ENCODE measurements at places on chromosomes 7 and 10.
A peak's percentile ranks its signal among the peaks of the same experiment; 100 is the strongest.

DNA sequence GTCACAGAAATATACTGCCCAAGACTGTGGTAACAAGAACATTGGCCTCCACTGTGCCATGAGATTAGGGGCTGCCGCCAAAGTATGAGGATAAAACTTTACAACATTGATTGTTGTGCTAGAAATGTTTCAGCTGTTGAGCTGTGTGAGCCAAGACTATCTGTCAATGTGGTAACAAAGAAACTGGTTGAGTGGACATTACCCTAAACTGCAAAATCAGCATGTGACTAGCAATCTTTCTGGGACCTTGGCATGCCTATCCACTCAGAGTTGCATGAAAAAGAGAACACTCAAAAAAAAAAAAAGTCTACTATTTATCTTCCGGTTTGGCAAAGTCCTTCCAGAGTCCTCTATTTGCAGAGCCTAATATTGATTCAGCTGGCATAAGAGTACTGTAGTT, 605.6 kb upstream of the CNTNAP2 start:
- no peak for DNase-seq

- no peak for DNase-seq
Observed at GRCh38 chr10:12638103-12638502, 288.8 kb downstream of the CAMK1D start.

DNA sequence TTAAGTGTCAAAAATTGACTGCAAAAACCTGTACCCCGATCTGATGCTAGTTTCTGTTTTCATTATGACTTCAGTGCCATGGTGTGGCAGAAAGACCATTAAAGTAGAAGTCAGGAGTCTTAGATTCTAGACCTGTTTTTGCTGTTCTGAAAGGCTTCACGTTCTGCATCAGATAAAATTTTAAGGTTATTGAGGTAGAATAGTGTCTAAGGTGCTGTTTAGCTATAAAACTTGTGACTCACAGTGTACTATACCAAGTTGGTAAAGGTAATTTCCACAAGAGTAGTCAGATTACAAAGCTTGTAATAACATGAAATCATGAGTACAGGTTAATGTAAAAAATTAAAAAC, 38.6 kb downstream of the ZNRF2 start:
- DNase-seq: no peak

DNA sequence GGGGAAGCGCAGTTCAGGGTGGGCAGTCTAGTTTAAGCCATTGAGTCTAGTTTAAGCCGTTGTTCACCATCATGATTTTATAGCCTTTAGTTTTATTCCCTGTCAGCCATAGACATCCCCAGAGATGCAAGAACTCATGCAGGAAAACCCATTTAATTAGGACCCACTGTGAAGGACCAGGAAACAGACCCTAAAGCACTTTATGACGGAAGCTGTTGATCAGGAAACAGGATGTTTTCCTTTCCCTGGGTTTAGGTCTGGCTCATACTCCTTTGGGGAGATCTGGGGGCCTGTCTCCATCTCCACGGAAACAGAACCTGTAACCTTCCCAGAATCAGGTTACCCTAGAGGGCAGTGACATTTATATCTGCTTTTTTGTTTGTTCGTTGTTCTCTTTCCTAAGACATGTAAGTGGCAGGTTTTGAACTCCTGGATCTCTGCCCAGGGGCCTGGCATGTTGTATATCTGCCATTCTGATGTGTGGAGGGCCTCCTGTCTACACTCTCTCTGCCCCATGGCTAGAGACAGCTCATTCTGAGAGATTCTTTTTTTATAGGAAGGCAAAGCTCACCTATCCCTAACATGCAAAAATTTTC, 657.2 kb upstream of the GALNT17 start:
- no peak for DNase-seq

- DNase-seq: no peak
Observed at GRCh38 chr7:139648941-139649425, 125.5 kb downstream of the CLEC2L start.

- no peak for DNase-seq
Observed at GRCh38 chr7:113099284-113099919, 12.8 kb upstream of the GPR85 start.

- DNase-seq: no peak
Observed at GRCh38 chr7:121037957-121038716, 49.6 kb downstream of the CPED1 start.

- DNase-seq: no peak
Observed at GRCh38 chr7:23011222-23011924, 2.6 kb downstream of the HYCC1 start.

DNA sequence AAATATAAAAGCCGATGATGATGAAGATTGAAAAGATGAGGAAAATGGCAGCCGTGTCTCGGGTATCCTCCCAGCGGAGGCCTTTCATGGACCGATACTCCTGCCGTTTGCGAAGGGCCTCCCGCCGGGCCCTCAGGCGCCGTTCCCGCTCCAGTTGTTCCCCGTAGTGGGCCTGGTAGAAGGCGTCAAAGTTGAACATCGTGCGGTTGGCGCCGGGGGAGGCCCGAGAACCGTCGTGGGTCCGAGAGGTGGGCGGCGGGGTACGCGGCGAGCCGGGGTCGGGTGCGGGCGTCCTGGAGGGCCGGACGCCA, 553 bp downstream of the DNAJC30 start:
- no peak for DNase-seq

DNA sequence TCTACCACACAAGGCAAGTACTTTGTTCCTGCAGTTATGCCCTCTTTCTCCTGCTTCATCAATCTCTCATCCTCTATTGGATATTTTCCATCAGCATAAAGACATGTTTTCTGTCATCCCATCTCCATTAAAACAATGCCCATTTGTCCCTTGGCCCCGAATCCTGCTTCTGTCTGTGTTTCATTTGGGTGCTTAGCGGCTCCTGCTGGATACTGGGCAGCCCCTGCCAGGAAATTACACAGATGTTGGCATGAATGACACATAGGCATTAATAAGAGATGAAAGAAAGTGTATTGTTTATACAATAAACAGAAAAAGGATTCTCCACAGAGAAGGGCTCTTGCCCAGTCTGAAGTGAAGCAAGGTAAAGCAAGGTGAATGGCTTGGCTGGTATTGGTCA, 765.3 kb downstream of the REEP3 start:
- DNase-seq: peak; percentile 3

GRCh38 chr10:121284936-121285335, 313.3 kb downstream of the FGFR2 start:
- no peak for DNase-seq

GRCh38 chr10:22579826-22580225, 134.6 kb downstream of the PIP4K2A start:
- no peak for DNase-seq

DNA sequence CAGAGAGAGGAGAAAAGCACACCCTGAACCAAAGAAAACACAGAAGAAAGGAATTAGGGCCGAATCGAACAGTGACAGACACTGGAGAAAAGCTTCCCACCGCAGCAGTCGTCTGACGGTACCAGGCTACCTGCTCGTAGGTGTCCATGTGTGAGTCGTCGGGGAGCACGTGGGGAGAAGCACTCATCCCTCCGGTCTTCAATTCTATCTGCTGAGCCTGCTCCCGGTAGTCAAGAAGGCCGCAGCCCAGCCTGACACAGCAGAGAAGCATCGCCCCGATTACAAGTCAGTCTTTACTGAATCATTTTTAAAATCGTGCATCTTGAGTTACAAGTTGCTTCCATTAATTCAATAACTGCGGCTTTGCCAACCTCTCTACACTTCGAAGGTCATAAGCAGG, 24.5 kb downstream of the PITRM1 start:
- DNase-seq: no peak

GRCh38 chr7:92708111-92709042, 118.2 kb upstream of the FAM133B start:
- no peak for DNase-seq

DNA sequence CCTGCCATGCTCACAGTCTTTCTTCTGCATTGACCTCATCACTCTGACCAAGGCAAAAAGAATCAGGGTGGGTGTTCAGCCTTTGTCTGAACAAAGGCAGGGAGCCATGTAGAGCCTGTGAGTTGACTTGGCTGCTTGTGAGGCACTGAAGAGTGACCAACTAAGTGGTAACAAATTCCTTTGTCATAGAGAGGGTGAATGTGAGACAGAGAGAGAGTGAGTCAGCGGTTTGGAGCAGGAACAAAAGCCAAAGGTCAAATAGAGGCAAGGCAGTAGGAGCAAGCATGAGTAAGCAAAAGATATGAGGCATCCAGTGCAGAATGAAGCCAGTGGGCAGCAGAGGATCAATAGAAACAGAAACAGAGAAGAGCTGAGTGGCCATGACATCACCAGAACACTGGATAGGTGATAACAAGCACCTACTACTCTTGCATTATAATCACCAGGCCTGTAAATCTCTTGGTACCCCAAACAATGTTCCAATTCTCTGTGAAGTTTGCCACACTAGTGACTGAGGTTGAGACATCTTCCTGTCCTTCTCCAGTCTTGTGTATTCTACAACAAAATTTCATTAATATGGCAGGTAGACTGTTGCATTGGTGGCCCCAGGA, 116.2 kb upstream of the LAMB4 start:
- DNase-seq: no peak

Measured in frontal cortex (tissue), 4 donors.